T follicular helper cell (primary cell): ENCODE measurements at places on chromosomes 13 and 19.

DNA sequence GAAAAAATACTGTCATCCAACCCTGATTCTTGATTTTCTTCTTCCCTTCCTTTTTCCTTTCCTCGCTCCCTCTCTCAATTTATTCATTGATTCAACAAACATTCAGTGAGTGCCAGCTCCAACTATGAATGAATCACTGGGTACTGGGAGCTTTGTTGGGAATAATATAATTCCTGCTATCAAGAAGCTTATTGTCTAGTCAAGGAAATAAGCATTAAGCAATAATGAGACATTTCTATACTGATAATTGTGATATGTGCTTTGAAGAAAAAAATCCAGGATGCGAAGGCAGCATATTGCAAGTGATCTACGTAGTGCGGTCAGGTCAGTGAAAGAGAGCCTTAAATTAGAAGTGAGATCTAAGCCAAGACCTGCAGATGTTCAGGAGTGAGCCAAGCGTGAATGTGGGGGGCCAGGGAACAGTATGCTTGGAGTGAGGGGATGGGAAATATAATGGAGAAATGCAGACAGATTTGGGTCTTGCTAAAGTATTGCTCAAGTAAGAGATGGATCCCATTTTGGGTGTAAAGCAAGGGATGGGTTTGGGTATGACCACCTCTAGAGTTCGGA, 253.5 kb downstream of the LHFPL6 start:
- no peak for DNase-seq

- no peak for DNase-seq
These were observed 5.1 kb upstream of the USP12 start for GRCh38 chr13:27176470-27177410.

- no peak for DNase-seq
These were observed 202.5 kb upstream of the RFC3 start for GRCh38 chr13:33615436-33615835.

DNA sequence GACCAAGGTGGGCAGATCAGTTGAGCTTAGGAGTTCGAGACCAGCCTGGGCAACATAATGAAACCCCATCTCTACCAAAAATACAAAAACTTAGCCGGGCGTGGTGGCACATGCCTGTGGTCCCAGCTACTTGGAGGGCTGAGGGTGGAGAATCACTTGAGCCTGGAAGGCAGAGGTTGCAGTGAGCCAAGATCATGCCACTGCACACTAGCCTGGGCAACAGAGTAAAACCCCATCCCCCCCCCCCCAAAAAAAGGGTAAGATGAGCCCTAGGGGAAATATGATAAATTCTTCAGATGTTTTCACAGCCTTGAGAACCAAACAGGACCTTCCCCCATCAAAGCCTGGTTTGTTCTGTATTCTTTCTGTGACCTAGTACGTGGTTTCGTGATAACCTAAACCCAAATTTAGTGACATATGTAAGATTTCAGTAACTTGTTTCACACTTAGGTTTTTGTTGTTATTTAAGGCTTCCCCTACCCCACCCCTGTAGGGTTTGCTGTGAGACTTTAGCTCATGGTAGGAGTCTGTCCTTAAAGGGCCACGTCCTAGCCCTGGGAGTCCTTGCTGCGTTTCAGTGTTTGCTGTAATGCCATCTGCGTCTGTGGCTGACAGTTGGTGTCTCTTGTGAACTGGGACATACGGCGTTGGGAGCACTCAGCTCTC, 49.6 kb downstream of the MYO9B start:
- no peak for DNase-seq

GRCh38 chr19:14467816-14468215, 7.3 kb downstream of the PTGER1 start:
- no peak for DNase-seq

DNA sequence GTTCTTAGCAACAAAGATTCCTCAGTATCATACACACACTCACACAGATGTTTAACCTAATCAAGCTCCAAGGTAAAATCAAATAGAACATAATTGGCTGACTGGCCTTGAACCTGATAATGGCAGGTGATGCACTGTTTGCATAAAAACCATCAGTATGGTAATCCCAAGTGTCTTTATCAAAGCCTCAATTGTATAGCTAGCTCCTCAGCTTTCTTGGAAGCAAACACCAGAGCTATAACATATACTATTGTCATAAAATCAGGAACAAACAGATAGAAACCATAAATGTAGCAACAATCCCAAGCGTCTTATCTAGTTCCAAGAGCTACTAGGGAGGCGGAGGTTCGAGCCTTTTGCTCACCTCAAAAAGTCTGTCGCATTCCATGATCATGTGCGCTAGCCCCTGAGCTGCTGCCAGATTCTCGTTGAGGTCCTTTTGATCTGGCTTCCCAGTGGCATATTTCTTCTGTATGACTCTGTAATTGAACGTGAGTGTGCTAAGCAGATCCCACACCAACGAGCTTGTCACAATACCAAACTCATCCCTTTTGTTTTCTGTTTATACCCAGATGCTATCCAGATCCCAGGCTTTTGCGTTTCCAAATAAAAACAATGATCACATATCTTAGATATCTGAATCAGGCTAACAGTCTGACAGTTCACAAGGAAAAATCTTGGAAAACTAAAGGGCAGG, 95.3 kb downstream of the KL start:
- no peak for DNase-seq

GRCh38 chr13:94394723-94395122, 84.8 kb downstream of the DCT start:
- no peak for DNase-seq

DNA sequence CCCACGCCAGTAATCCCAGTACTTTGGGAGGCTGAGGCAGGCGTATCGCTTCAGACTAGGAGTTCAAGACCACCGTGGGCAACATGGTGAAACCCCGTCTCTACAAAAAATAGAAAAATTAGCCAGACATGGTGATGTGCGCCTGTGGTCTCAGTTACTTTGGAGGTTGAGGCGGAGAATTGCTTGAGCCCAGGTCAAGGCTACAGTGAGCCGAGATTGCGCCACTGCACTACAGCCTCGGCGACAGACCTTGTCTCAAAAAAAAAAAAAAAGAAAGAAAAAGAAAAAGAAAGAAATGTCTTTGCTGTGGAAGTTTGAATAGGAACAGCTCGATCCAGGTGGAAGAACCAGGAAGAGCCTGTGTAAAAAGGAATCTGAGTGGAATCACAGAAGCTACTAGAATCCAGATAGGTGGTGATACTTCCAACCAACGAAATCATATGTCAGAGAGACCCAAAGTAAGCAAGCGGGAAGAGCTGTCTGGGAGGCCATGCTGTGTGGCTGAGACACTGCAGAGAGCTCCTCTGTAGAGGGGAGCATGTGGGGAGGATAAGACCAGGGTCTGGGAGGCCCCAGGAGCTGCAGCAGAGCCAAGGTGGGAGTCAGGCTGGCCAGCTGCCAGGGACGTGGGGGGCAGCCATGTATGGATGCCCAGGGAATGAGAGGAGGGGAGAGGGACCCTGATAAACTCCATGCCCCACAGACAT, 21.1 kb downstream of the LATS2 start:
- DNase-seq: no peak

GRCh38 chr19:611481-611868, 21.8 kb downstream of the HCN2 start:
- peak; percentile 26 for DNase-seq

GRCh38 chr13:25971459-25972145, 80.2 kb downstream of the SHISA2 start:
- DNase-seq: peak; percentile 42

GRCh38 chr19:33429891-33430673, 56.6 kb downstream of the CEBPG start:
- DNase-seq: peak; percentile 37

GRCh38 chr19:32230441-32230840, 115.0 kb upstream of the ZNF507 start:
- no peak for DNase-seq

- no peak for DNase-seq
These were observed 14.8 kb downstream of the PNPLA6 start for GRCh38 chr19:7550169-7550770.

DNA sequence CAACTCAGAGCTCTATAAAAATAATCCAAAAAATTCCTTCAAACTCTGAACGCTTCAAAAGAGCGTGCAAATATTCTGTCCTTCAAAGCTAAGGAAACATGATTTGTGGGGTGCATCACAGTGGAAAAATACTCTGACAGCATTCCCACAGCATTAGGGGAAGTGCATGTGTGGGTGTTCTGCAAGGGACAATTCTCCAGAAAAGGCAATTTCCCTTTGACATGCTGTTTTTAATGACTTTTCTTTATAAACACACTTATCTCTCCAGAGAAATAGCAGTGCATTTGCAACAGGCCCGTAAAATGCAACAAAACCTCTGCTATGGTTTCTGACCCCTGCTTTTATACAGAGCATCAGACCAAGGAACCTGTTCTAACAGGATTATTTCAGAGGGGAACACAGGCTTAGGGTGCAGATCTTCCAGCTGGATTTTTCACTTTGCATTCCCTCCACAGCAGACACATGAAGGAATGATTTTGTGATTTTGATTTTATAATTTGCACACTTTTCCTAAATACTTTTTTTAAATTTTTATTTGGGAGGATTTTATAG, 42.6 kb downstream of the KL start:
- DNase-seq: no peak

DNA sequence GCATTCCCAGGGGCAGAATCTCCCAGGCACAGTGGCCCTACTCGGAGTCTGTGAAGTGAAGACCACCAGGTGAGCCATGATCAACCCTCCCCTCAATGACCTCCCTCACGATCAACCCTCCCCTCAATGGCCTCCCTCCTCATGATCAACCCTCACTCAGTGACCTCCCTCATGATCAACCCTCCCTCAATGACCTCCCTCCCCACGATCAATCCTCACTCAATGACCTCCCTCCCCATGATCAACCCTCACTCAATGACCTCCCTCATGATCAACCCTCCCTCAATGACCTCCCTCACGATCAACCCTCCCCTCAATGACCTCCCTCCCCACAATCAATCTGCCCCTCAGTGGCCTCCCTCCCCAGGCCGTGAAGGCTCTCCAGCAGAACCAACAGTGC, 32.1 kb downstream of the SBNO2 start:
- no peak for DNase-seq

- DNase-seq: no peak
These were observed 11.4 kb downstream of the ZNF331 start for GRCh38 chr19:53549340-53549739.

DNA sequence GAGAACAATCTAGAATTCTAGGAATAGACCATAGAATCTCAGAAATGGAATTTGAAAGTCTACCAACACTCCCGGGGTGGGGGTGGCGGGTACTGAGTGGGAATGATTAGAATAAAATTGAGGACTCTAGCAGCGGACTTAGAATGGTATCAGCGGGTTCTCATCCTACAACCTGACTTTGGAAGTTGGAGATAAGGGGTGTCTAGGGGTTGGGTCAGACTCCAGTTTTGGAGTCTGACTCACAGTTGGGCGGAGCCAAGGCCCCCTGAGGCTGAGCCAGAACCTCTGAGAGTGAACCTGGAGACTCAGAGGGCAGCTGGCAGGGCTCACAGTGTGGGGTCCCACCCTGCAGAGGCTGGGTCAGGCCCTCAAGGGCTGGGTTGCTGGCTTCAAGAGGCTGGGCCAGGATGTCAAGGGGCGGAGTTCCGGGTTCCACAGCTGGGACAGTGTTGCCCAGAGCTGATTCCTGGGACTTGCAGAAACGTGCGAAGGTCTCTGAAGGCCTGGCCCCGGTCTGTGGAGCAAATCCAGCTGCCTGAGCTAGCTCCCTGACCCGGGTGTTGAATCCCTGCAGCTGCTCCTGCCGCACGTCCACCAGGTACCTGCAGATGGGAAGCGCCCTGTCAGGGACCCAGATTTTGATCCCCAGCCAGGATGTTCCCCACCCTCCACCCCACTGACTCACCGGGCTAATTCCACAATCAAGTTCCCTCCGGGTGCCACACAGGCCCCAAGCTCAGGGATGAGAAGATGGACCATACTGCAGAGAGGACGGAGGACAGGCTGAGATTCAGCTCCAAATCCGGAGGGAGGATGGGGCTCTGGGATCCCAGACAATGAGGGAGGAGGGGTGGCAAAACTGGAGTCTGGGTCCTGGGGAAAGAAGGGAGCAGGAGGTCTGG, 1.6 kb upstream of the TNNI3 start:
- DNase-seq: no peak

DNA sequence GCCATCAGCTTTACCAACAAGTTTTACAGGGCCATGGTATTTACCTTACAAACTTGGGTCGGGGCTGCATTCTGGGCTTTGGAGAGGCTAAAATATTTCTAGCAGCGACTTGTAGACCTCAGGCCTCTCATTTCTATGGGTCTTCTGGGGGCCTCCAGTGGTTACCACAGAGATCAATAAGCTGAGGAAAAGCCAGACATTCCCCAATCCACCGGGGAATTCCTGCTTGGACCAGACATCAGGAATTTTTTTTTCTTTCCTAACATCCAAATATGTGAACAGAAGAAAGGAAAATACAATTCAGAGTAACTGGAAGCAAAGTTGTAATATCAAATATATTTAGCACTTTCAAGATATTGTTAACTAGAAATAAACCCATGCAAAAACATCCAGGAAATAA, 1.5 kb downstream of the DZIP1 start:
- no peak for DNase-seq

DNA sequence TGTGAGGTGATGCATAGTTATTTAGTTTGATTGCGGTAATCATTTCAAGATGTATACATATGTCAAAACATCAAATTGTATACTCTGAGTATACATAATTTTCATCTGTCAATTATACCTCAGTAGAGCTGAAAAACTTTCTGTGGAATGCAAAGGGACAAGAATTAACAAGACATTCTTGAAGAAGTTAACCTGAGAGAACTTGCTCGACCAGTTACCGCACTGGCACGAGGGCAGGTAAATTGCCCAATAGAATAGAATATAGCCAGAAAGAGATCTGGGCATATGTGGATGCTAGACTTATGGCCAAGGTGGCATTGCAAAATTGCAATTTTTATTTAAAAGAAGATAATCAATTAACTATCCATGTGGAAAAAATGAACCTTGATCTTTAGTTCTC, 42.3 kb upstream of the GJB6 start:
- no peak for DNase-seq

GRCh38 chr13:43058831-43059230, 35.4 kb downstream of the DNAJC15 start:
- no peak for DNase-seq

- DNase-seq: no peak
These were observed 9.5 kb downstream of the STK11 start for GRCh38 chr19:1214862-1215731.

DNA sequence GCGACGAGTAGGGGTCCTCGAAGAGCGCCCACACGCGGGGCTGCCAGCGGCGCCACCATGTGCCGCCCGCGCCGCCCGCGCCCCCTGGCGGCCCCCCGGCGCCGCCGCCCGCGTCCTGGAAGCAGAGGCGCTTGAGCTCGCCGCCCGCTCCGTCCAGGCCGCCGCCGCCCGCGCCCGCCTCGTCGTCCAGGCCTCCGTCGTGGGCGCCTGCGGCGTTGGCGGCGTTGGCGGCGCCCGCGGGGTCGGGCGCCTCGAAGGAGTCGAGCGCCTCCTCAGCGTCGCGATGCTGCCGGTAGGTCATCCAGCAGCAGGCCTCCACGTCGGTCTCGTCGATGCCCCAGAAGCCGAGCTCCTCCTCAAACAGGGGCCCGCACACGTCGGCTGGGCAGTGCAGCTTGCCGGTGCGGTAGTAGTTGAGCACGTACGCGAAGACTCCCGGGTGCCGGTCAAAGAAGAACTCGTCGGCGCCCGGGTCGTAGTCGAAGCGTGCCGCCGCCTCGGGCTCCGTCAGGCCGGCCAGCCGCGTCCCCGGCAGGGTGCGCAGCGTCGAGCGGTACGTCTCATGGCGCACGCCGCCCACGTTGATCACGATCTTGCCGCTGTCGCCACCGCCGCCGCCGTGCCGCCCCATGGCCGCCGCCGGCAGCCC, 829 bp downstream of the KCNC3 start:
- no peak for DNase-seq

GRCh38 chr19:3471954-3472655, 8.2 kb downstream of the SMIM24 start:
- DNase-seq: no peak
